ENCODE measurements at places on chromosomes 4 and X. TPM values are rescaled to one million over a fixed set of nuclear protein-coding genes. Genes with fewer than 3 reads are reported as not detected.

DNA sequence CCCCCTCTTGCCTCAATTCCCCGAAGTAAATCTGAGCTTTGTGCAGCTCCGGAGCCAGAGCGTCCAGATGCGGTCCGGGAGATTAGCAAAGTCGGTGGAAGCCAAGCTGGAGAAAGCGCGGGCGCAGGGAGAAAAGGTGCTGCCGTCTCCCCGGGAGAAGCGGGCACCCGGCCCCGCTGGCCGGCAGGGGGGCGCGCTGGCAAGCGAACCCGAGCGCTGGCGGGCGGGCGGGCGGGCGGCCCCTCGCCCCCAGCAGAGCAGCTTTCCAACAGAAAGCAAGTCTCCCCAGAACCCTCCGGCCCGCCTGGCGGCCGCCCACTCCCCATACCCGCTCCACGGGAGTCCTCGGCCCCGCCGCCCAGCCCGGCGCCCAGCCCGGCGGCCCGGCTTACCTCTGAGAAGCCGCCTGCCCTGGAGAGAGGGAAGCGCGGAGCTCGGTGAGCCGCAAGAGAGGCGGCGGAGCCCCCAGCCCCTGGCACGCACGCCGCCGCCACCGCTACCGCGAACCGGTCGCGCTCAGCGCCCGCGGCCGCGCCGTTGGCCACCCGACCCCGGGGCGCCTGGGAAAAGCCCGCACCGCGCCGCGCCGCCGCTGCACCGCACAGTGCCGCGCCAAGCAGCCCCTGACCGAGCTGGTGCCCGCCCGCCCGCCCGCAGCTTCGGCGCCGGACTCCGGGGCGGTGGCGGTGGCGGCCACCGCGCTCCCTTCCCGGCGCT lies 529 bp upstream of the CITED1 start:
- peak overlapping the region; percentile 86 for H3K4me3 ChIP-seq
- no peak for DNase-seq
- H3K27me3 ChIP-seq: peaks cover 71% of the 10 kb centered on the region
- peaks cover 20% of the 10 kb centered on the region for H3K4me1 ChIP-seq

GRCh38 chr4:3302786-3303564 lies 10.2 kb downstream of the RGS12 start:
- H3K36me3 ChIP-seq: no peaks in the 10 kb centered on the region
- peaks cover 61% of the 10 kb centered on the region for H3K4me1 ChIP-seq
- peak overlapping the region; percentile 88 for H3K4me3 ChIP-seq
- peaks cover 5% of the 10 kb centered on the region for H3K27me3 ChIP-seq
- H3K27ac ChIP-seq: peak overlapping the region; percentile 76
- DNase-seq: no peak

- DNase-seq: no peak
- H3K4me3 ChIP-seq: peak overlapping the region; percentile 34
- no peaks in the 10 kb centered on the region for H3K36me3 ChIP-seq
Measured at GRCh38 chr4:186724864-186725468, 1.3 kb upstream of the FAT1 start.

GRCh38 chrX:130716781-130717413 lies 186.1 kb downstream of the ENOX2 start:
- H3K4me1 ChIP-seq: no peaks in the 10 kb centered on the region
- H3K4me3 ChIP-seq: no peak overlapping the region
- no peak overlapping the region for H3K27ac ChIP-seq

DNA sequence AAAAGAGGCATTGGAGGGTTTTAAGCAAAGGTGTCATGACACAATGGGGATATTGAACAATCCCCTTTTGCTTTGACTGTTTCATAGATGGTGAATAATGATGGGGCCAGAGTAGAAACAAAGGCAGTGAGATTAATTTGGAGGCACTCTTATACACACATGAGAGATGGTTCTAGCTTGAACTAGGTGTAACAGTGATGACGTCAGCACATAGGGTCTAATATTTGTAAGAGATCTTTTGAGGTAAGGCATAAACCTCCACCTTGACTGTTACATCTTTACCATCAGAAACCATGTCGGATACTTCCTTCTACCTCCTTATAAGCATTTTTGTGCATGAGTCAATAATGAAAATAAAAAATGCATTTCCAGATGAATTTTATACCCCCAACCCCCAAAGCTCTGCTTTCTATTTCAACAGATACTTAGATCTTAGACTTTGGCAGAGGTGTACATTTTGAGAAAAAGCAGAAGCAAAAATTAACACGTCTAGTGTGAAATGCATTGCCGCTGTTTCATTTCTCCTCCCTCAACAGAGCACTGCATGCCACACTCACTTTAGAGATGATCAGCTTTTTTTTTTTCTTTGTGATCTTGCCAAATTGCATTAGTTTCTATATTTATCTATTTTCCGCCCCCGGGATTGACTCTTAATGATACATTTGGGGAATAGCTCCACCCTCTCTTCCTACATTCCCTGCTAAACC lies 87.2 kb downstream of the HS3ST1 start:
- no peak overlapping the region for H3K27ac ChIP-seq
- no peak overlapping the region for H3K4me3 ChIP-seq
- no peaks in the 10 kb centered on the region for H3K36me3 ChIP-seq
- H3K27me3 ChIP-seq: no peaks in the 10 kb centered on the region
- DNase-seq: no peak

GRCh38 chrX:128309311-128309710 lies 257.1 kb upstream of the ACTRT1 start:
- H3K4me3 ChIP-seq: no peak overlapping the region
- no peaks in the 10 kb centered on the region for H3K27me3 ChIP-seq

GRCh38 chr4:8516996-8517550 lies 63.1 kb upstream of the GPR78 start:
- H3K4me1 ChIP-seq: no peaks in the 10 kb centered on the region
- DNase-seq: no peak
- H3K27ac ChIP-seq: no peak overlapping the region
- peaks cover 6% of the 10 kb centered on the region for H3K36me3 ChIP-seq
- H3K4me3 ChIP-seq: no peak overlapping the region

GRCh38 chr4:165716472-165716871 lies 156.6 kb upstream of the TLL1 start:
- no peak overlapping the region for H3K4me3 ChIP-seq
- DNase-seq: no peak
- no peaks in the 10 kb centered on the region for H3K36me3 ChIP-seq
- H3K4me1 ChIP-seq: no peaks in the 10 kb centered on the region
- no peak overlapping the region for H3K27ac ChIP-seq

GRCh38 chr4:75065909-75066308 lies 133.0 kb downstream of the PARM1 start:
- H3K4me3 ChIP-seq: no peak overlapping the region
- H3K27ac ChIP-seq: no peak overlapping the region
- H3K4me1 ChIP-seq: no peaks in the 10 kb centered on the region
- H3K36me3 ChIP-seq: no peaks in the 10 kb centered on the region

GRCh38 chr4:113317523-113317922 lies 268.1 kb downstream of the ANK2 start:
- H3K4me3 ChIP-seq: no peak overlapping the region
- DNase-seq: no peak
- no peaks in the 10 kb centered on the region for H3K36me3 ChIP-seq

DNA sequence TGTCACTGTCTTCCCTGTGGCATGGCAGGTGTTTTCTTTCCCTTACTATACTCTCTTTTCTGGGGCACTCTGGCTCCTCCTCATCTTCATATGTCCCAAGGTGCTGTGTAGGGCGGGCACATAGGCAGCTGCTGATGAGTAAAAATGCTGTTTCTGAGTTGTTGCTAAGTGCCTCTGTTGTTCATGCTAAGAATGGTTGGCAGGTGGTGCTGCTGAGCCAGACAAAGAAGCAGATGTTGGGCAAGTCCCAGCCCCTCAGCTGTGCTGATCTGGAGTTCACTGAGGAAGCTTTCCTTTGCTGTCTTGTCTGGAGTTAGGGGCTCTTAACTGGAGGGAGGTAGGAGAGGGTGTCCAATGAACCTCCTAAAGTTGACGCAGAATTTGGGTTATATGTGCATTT lies 40.6 kb downstream of the HADH start:
- H3K27me3 ChIP-seq: no peaks in the 10 kb centered on the region
- H3K36me3 ChIP-seq: peaks cover 9% of the 10 kb centered on the region
- H3K4me1 ChIP-seq: peaks cover 71% of the 10 kb centered on the region
- DNase-seq: peak; percentile 72
- peak overlapping the region; percentile 69 for H3K4me3 ChIP-seq

CTAG1B gene
- not detected for total RNA-seq

TEX13D gene
- total RNA-seq: not detected

ATXN3L gene
- not detected for total RNA-seq

AFP gene
- not detected for total RNA-seq

TSPAN7 gene
- total RNA-seq: 0.60 TPM

DGAT2L6 gene
- not detected for total RNA-seq

ATP1B4 gene
- not detected for total RNA-seq
